ENCODE measurements at places on chromosomes 5 and 9.
A peak's percentile ranks its signal among the peaks of the same experiment; 100 is the strongest.

- no peak for DNase-seq
Observed at GRCh38 chr5:10049858-10050455, 199.7 kb downstream of the ATPSCKMT start.

DNA sequence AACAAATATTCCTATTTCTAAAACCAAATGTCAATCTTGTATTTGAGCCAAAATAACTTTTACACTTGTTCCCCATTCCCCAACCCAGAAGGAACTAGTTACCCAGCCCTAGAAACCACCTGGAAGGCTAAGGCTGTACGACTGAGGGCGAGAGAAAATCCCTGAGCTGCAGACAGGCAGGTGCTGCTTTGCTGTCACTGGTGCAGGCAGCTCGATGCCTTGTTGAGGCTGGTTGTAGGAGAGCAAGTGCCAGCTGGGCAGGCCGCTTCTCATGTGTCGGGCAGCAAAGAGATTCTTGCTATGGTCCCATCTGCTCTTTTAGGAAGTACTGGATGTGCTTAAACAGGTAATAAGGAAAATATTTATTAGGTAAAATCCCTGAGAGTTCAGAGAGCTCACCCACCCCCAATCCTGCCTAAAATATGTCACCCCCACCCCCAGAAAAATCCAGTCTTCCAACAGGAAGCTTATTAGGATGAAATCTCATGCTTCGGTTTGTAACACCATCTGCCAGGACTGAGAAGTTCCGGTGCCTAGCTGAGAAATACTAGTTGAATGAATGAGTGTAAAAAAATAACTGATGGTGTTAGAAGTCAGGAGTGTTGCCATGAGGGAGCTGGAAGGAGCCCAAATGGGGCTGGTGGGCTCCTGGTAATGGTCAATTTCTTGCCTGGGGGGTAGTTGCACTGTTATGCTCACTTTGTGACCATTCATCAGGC, 91.1 kb upstream of the DMRT1 start:
- no peak for DNase-seq

DNA sequence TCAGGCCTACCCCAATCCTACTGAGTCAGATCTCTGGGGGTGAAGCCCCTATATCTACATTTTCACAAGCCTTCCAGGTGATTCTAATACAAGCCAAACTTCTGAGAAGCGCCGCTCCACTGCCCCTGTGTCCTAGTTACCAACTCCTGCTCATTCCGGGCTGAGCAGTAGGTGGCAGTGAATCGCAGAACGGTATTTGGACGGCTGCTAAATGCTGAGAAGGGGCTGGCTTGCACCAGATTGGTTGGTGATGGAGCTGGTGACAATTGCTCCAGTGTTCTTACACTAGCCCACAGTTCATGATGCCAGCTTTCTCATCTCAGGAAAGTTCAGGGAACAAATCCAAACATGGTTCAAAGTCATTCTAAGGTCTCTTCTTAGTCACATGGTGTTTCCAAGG, 31.1 kb upstream of the FGF1 start:
- peak; percentile 13 for DNase-seq

DNA sequence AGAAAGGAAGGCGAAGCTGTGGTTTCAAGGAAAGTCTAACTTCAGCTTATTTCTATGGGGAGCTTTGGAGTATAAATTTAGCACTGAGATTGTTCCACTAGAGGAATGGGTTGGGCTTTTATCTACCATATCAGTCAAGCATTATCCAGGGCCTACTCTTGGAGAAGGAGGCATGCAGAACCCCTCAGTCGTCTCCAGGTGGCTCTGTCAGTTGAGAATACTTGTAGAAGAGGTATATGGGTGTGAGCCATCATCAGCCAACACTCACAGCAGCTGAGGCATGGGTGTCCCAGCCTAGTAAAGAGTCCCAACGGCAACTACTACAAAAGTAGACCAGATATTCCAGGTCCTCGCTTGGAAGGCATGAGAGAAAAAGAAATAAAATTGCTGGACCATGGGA, 548.5 kb upstream of the GRAMD2B start:
- DNase-seq = no peak

GRCh38 chr9:4495537-4495936, 5.3 kb downstream of the SLC1A1 start:
- DNase-seq = no peak

DNA sequence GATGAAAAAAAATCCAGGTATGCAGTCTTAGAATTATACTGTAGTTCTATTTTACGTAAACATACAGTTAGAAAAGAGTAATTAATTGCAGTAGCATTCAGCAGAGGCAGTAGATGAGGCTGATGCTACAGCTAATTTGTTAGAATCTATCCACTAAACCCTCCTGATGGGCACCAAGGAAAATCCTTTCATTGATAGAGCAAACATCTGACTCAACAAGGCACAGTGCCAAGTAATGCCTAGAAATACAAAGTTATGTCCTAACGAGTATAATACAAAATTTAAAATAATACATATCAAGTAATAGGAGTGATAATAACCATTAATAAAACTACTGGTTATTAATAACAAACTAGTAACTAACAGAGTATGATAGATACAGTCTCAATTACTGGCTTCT, 9.0 kb downstream of the MOCS2 start:
- no peak for DNase-seq

DNA sequence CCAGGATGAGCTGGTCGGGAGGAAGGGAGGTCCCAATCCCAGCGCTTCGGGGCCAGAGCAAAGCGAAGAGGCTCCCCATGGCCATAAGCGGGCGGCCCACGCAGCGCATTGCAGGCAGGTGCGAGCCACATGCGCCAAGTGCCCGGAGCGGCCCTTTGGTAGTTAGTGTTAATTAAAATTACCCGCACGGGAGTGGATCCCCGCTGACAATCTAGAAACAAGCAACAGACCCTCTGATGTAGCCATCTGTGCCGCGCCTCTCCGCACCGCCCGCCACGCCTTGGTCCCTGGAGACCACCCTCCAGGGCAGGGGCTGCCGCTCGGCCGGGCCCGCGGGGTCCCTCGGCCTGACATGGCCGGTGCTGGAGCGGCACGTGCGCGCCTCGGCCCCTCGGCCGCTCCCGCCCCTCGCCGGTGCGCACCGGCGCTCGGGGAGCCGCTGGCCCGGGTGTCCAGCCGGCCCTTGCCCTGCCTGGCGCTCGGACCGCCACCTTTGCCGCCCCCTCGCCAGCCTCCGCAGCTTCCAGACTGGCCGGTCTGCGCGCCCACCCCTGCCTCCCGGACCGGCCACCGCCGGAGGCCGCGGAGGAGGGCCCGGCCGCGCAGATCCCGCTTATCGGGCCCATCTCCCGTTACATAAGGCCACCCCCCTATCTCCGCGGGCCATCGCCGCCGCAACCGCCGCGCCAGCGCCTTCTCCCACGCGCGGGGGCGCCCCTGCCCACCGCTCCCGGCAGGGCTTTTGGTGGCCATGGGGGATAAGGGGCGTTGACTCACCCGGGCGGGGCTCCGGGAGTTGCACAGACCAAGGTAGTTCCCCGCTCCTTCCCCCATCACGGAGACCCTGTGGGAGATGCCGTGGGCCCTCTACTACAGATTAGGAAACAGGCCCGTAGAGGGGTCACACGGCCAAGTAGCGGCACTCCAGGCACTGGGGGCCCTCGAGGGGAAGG, 1.9 kb upstream of the IL13 start:
- DNase-seq = no peak

DNA sequence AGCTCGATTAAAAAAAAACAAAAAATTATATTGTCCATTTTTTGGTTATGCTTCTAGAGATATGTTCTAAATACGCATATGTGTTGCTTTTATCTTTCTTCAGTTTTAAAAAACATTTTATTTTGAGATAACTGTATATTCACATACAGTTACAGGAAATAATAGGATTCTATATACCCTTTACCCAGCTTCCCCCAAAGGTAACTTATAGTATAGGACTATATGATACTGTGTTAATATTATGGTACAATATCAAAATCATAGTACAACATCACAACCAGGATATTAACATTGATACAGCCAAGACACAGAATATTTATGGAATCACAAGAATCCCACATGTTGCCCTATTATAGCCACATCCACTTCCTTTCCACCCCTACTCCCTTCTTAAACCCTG, 9.5 kb upstream of the MACIR start:
- no peak for DNase-seq

DNA sequence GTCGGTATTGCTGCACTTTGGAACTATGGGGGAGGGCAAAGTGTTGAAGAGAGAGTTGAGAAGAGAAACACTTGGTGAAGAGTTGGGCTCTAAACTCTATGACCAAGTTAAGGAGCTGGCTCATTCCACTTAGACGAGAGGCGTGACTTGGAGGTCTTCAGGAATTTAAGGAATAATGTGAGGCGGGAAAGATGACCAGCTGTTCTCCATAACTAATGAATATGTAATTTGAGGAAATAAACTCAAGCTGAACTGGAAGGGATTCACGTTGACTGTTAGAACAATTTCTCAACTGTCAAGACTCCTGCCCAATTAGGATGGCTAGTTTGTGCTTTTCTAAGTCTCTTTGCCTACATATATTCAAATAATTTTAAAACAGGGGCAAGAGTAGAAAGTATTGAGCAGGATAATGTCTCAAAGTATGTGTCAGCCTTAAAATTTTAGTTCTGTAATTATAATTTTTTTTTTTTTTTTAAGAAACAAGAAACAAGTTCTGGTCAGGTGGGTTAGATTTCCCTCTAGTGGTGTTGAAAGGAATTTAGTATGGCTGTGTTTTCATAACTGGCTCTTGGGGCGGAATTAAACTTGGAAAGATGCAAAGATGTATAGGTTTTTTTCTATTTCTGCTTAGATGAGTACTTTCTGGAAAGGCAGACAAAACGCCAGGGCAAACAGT, 33.4 kb downstream of the TMEM252 start:
- no peak for DNase-seq
